ENCODE measurements at places on chromosomes 4 and X.

GRCh38 chr4:53582194-53582593, 9.1 kb downstream of the LNX1 start:
- no peak for DNase-seq

- no peak for DNase-seq
Observed at GRCh38 chr4:183409483-183409882, 35.0 kb upstream of the CDKN2AIP start.

GRCh38 chr4:180084561-180084960, 2158.6 kb upstream of the TENM3 start:
- DNase-seq, result no peak

GRCh38 chr4:136036744-136037143, 1495.5 kb downstream of the PCDH18 start:
- DNase-seq, result peak; percentile 13

- DNase-seq, result no peak
Observed at GRCh38 chrX:155662282-155662681, 49.5 kb upstream of the TMLHE start.

GRCh38 chrX:152869972-152870371, 27.9 kb upstream of the ZNF185 start:
- no peak for DNase-seq

DNA sequence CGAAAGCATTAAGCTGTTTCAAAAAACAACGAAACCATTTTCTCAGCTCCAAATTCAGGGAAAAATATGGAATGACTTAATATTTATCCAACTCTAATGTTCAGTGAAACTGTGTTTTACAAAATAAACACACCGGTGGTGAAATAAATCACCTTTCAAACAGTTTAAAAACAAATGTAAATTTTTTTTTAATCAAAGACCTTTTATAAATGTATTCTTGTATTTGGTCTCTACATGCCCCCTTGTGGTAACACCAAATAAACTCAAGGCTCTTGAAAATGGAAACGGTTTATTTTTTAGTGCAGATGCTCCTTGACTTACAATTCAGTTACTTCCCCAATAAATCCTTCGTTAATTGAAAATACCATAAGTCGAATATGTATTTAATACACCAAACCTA, 45.8 kb upstream of the ITM2A start:
- no peak for DNase-seq

- DNase-seq, result no peak
Observed at GRCh38 chr4:94516999-94517398, 65.3 kb downstream of the PDLIM5 start.

GRCh38 chr4:142844782-142845181, 1.3 kb downstream of the INPP4B start:
- DNase-seq, result no peak

DNA sequence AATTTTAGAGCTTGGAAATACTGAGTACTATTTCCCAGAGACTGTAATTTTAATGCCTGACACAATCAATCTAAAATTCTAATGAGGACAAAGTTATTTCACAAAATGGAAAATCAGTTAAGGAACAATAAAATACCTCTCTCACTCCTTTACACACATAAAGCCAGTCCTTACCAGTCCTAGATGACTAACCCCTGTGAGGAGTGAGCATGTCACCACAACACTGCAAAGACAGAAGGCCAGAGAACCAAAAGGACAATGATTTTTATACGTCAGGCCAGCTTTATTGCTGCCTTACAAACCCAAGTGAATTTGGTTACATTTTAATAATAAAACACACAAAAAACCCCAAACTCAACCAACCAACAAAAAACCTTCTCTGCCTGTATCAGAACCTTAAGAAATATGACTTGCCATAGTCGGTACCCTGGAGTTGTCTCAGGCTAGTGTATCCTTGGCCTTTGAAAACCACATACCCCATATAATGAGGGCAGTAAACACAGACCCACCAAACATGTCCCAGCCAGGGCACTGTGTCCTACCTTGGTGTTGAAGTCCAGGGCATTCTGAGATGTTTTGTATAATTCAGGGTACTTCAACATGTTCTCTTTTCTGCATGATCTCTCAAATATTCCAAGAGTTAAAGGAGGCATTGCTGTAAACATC, 57.6 kb downstream of the SHISA3 start:
- no peak for DNase-seq

DNA sequence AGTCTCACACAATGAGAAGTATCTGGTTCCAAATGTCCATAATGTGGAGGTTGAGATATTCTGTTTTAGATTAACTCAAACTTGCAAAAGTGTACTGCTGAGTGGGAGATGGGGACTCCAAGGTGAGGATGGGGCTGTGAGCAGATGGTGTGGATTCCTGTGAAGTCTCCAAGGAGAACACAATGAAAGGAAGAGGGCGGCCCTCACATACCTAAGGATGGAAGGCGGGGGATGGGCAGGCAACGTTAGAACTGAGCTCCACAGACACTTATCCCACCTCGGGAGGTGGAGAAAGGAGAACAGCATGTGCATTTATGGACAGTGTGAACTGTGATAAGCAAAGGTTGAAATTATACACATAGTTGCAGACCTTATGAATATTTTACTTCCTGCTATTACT, 9.9 kb upstream of the SPATA4 start:
- no peak for DNase-seq

DNA sequence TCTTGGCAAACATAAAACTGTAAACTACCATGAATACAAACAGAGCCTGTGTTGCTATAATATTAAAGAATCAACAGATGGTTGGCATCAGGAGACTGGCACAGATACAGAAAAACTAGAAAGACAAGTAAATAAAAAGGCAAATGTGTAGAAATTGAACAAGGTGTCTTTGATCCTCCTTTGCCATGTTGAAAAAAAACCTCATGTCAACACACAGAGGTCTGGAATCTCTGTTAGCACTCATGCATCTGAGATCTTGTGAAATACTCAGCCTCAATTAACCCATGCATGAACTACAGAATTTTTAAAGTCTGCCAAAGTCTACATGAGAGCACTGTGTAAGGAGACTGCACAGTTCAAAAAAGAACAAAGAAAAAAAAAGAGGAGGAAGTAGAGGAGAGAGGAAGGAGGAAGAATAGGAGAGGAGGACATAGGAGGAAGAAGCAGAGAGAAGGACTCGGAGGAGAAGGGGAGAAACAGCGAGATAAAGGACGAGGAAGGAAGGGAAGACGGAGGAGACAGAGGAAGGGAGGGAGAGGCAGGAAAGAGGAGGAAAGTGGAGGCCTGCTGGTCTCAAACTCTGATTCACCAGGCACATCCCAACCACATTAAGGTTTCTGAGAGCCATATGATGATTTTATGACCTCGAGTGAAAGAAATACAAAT, 52.8 kb downstream of the PRDM5 start:
- no peak for DNase-seq

- no peak for DNase-seq
Observed at GRCh38 chrX:133053861-133054598, 42.9 kb downstream of the USP26 start.

GRCh38 chr4:4430492-4431195, 43.7 kb downstream of the NSG1 start:
- peak; percentile 64 for DNase-seq

DNA sequence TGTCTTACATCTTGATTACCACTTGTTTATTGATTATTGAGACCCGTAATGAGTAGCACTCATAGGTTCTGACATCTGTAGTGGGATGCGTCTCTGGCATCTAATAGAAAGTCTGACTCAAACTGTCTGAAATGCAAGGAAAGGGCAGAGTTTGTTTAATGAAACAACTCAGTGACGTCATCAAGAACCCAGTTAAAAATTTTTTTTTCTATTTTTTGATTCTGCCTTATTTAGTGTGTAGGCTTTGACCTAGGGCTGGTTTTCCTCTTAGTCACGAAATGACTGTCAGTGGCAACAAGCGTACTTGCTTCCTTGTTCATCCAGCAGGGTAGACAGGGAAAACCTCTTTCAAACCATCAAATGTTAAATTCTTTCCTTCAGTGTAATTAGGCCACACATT, 3.1 kb upstream of the CDKL5 start:
- peak; percentile 74 for DNase-seq

- peak; percentile 3 for DNase-seq
Observed at GRCh38 chr4:128107766-128108165, 46.7 kb downstream of the LARP1B start.

GRCh38 chr4:169345316-169345721, 74.6 kb upstream of the SH3RF1 start:
- DNase-seq, result no peak

DNA sequence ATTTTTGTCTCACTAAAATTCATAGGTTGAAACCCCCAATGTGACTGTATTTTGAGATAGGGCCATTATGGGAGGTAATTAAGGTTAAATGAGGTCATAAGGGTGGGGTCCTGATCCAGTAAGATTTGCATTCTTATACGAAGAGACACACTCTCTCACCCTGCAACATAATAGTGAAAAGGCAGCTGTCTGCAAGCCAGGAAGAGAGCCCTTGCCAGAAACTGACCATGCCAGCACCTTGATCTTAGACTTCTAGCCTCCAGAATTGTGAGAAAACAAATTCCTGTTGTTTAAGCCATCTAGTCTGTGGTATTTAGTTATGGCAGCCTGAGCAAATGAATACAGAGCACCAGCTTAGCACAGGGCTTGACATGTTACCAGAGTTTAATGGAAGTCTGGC, 17.5 kb upstream of the IGSF1 start:
- no peak for DNase-seq

DNA sequence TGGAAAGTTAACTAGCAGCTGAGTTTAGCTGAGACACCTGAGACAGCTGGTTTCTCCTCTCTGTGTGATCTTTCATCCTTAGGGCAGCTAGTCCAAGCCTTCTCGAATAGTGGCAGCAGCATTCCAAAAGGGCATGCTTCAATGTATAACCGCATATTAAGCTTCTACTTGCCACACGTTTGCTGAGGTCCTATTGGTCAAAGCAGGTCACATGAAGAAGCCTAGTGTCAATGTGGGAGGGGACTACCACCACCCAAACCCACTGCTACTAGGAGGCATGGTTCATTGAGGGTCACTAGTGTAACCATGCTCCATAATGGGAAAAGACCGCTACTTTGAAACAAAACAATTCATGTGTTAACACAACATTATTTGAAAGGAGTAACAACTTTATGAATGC, 314.9 kb upstream of the SMIM31 start:
- DNase-seq, result no peak

DNA sequence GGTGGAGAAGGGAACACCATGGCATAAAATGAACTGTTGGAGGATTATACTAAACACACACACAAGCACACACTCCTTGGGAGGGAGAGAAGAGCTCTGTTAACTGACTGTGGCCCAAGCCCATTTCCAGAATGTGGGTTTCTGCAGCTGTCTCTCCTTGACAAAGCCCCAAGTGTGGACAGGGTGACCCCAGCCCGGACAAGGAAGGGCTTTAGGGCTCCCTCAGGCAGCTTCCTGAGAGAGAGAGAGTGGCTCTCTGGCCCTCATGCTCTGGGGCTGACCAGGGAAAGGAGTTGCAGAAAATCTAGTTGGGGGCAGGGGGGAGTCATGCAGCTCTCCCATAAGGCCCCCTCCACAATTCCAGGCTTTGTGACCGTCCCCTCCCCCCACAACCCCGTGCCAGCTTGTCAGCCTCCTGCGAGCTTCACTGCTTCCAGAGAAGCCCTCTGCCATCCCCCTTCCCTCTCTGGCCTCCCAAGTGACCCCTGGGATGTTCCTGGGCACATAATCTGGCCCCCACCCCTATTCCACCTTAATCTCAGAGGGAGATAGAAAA, 590 bp downstream of the ARHGEF9 start:
- DNase-seq, result no peak

DNA sequence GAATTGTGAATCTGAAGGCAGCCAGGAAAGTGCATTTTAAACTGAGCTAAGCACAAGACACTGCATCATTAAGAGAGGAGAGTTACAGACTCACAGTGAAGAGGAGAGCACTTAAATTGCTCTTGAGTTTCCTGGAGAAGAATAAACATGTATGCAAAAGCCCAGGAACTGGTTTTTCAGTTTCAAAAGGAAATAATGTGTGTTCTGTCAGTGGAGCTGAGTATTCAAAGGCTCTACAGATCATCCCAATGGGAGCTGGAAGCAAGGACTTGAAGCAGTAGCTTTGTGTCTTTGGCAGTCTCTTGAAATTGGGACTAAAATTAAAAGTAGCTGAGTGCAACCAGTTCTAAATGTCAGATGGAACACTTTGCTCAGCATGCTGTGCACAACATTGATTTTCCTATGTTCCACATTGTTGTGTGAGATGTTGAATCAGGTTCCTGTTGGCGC, 147.5 kb upstream of the ANK2 start:
- no peak for DNase-seq

DNA sequence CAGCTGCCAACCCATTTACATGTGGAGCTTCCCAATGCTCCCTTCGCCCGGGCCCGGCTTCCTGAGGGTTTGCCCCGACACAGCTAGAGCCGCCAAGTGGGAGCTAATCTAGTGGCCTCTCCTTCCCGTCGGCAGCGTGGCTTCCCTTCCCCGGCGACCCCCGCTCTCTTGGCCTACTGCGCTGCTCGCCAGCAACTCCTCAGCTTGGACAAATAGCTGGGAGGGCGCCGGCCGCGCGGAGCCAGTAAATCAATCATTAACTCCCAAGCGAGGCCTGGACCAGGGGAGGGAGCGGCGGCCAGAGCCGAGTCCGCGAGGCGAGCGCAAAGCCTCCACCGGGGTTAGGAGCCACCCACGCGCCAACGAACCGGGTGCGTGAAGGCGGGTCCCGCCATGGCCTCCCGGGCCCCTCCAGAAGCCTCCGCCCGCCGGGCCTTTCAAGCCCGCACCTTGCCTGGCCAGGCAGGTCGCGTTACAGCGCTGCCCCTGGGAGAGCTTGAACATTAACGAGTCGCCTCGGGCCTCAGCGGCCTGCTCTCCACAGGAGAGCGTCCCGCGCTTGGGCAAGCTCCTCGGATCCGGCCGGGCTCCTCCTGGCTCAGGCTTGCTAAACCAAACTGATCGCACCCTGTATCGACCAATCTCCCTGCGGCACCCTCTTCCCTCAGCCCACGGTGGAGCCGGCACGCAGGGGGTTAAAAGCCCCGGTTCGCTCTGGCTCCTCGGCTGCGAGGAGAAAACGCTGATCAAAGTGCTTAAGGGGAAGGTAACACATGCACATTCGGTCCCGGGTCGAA, 10.6 kb upstream of the BCOR start:
- DNase-seq, result no peak

- DNase-seq, result no peak
Observed at GRCh38 chr4:22803512-22803911, 110.8 kb downstream of the GBA3 start.

DNA sequence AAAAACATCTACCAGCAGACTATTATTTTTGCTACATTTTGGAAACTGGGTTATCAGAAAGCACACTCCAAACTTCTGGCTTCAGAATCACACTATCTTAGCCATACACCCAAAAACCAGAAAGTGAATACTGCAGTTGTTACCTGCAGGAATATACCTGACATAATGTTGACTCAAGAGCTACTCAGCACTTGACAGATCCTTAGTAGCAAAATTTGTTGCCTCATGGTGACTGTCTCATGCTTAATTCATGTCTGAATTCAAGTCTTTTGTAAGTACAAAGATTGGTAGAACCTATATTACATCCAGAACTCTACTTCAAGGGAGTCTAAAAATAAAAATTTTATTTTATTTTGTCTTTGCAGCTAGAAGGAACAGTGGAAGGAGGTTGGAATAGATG, 140.2 kb upstream of the GYPA start:
- DNase-seq, result no peak

Data from fibroblast of skin of left biceps (primary cell).